Uterine smooth muscle cell (primary cell): ENCODE measurements at places on chromosomes 3 and 15. TPM values are rescaled to one million over a fixed set of nuclear protein-coding genes. Genes with fewer than 3 reads are reported as not detected.

Gene MCTP2
- 2.2 and 4.1 TPM in 2 replicates for total RNA-seq

Gene SCN11A
- under 0.01 and 0.11 TPM in 2 replicates for total RNA-seq

Gene NRG4
- total RNA-seq = not detected in 2 replicates

Gene CACNA2D3
- not detected in 2 replicates for total RNA-seq

Gene SHC4
- total RNA-seq = 1.5 and 1.7 TPM in 2 replicates

Gene GOLGA8Q
- total RNA-seq = 1.9 and 2.2 TPM in 2 replicates

Gene MIX23
- 31.7 and 48.6 TPM in 2 replicates for total RNA-seq

Gene CIP2A
- 16.5 and 59.1 TPM in 2 replicates for total RNA-seq

Gene NEO1
- 12.5 and 14.6 TPM in 2 replicates for total RNA-seq

Gene EIF4A2
- 1,157 and 2,028 TPM in 2 replicates for total RNA-seq

Gene P2RY1
- total RNA-seq = 0.75 and 1.1 TPM in 2 replicates

Gene CDCP1
- total RNA-seq = 27.7 and 44.5 TPM in 2 replicates

Gene SLC51B
- 0.12 and 0.33 TPM in 2 replicates for total RNA-seq

Gene CHRM5
- total RNA-seq = 0.75 TPM in 1 of 2 replicates, not detected in the other

Gene PLA2G4B
- 1.2 and 1.9 TPM in 2 replicates for total RNA-seq

Gene TMEM108
- under 0.01 and 0.12 TPM in 2 replicates for total RNA-seq

Gene TM4SF18
- total RNA-seq = 0.22 and 0.37 TPM in 2 replicates

Gene CA12
- total RNA-seq = 128 and 224 TPM in 2 replicates

Gene SNRPA1
- 18.4 and 36.4 TPM in 2 replicates for total RNA-seq

Gene SPRED1
- 47.0 and 56.8 TPM in 2 replicates for total RNA-seq

Gene ACOX2
- total RNA-seq = 7.7 and 10.2 TPM in 2 replicates

Gene KNG1
- total RNA-seq = not detected in 2 replicates

Gene ALPK3
- total RNA-seq = 0.11 and 0.25 TPM in 2 replicates
